Panc1 (cell line): ENCODE measurements at places on chromosomes 13 and 19.

- DNase-seq = no peak
These were observed 78.6 kb downstream of the CDADC1 start for GRCh38 chr13:49326222-49326917.

GRCh38 chr13:91618315-91618714, 219.9 kb downstream of the GPC5 start:
- no peak for DNase-seq

DNA sequence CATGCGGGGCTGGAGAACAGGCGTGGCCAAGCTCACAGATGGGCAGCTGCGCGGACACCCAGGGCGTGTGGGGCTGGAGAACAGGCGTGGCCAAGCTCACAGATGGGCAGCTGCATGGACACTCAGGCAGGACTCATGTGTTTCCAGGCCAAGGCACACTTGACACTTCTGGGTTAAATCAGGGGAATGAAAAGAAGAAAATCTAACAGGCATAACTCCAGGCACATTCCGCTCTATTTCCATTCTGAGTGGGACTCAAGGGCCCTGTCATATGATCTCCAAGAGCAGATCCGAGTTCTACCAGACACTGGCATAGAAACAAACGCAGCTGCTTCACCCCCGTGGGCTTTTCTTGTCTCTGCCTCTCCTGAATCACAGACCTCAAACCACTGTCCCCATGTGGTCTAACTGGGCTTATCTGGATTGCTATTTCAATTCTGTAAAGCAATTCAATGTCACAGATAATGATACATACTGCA, 17.4 kb upstream of the C13orf46 start:
- DNase-seq = no peak

GRCh38 chr13:105914291-105915036, 621.0 kb downstream of the EFNB2 start:
- no peak for DNase-seq

- DNase-seq = no peak
These were observed 418.4 kb downstream of the EFNB2 start for GRCh38 chr13:106117035-106117434.

DNA sequence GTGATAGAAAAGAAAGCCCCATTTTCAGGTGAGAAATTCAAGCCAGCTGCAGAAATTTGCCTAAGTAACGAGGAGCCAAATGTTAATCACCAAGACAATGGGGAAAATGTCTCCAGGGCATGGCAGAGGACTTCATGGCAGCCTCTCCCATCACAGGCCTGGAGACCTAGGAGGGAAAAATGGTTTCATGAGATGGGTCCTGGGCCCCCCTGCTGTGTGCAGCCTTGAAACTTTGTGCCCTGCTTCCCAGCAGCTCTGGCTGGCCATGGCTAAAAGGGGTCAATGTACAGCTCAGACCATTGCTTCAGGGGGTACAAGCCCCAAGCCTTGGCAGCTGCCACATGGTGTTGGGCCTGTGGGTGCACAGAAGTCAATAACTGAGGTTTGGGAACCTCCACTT, 9.9 kb downstream of the N4BP2L1 start:
- DNase-seq = no peak

GRCh38 chr13:98445340-98446233, 131.3 kb downstream of the STK24 start:
- no peak for DNase-seq

GRCh38 chr13:111484141-111484925, 163.9 kb downstream of the TEX29 start:
- no peak for DNase-seq

DNA sequence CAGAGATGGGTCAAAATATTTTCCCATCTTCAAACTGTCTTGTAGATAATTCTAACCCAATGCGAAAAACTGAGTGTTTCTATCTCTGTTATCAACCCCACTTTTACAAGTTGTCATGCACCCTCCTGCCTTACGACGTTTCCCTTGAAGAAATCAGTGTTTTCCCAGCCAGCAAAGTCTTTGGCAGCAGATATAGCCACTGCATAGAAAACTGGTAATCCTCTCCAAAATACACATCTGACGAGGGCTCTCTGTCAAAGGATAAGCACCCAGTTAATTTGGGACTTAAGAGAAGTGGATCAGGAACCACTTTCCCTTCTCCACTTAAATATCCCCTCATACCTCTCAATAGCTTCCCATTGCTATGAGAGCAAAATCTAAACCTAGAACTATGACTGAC, 351.9 kb upstream of the MIR17HG start:
- no peak for DNase-seq

DNA sequence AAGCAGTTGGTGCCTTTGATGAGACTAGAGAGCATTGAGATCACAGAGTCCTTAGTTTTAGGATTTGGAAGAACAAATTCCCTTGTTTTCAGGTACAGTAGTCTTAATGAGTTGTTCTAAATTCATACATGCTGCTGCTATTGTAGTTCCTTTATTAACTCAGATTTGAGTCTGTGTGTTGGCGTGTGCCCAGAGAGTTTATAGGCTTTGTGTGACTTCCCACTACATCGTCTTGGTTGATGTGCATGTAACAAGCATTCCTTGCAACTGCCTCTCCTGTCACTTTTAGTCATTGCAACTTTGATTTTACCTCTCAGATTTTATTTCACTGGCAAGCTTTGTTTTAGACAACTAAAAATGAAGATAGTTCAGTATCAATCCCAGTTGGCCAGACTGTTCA, 135.5 kb downstream of the ZAR1L start:
- DNase-seq = no peak

DNA sequence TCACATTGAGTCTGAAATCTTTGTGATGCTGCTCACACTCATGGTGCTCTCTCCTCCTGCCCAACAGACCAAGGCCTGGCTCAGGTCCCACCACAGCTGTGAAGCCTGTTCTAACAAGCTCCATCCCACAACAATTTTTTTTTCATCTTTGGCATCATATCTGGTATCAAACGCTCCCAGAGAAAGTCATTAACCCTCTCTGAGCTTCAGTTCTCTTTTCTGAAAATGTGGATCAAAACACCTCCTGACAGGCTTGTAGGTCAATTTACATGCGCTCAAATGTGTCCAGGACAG, 224.4 kb downstream of the LACC1 start:
- no peak for DNase-seq

- no peak for DNase-seq
These were observed 16.0 kb downstream of the ILF3 start for GRCh38 chr19:10670182-10670581.

GRCh38 chr19:47280183-47280797, 5.6 kb downstream of the INAFM1 start:
- no peak for DNase-seq

GRCh38 chr13:113914333-113915011, 50.6 kb upstream of the GAS6 start:
- DNase-seq = no peak

DNA sequence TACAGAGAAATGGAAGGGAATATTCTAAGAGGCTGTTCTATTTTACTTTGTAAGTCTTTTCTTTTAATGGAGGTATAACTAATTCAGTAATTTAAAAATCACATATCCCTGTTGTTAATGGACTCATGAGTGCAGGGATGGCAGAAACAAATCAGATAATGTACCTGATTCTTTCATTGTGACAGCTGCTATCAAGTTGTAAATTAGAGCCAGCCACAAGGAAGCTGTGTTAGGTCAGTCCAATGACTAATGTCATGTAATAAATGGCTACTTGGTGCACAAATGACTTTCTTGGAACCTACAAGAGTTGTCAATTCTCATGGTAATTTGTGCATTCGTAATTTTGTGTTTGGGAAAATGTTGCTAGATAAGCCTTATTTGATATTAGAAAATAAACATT, 446.4 kb downstream of the DCT start:
- DNase-seq = no peak

DNA sequence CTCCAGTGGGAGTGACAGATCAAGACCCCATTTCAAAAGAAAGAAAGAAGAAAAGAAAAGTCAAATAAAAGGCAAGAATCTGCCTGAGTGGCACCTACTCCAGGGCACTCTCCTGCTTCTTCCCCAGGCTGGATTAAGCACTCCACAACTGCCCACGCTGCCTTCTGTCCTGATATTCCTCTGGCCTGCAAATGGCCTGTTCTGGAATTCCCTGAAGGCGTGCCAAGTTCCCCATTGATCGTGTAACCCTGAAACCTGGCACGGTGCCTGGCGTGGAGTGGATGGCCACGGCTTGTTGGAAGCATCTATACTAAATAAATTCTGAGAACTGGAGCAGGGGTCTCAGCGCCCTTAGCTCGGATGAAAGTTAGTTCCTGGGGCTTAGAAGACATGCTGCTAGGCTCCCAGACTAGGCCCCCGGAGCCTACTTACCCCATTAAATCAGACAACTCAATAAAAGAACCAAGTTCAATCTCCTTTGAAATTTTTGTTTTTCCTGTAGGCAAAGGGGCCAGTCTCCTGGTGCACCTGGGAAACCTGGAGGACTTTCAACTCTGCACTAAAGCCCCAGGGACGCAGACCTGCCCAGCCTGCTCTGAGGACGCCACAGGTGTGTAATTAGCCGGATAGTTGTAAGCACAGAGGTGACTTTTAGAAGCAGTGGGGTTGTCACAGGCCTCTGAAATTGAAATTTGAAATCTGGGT, 21.9 kb downstream of the ANKRD27 start:
- DNase-seq = no peak

DNA sequence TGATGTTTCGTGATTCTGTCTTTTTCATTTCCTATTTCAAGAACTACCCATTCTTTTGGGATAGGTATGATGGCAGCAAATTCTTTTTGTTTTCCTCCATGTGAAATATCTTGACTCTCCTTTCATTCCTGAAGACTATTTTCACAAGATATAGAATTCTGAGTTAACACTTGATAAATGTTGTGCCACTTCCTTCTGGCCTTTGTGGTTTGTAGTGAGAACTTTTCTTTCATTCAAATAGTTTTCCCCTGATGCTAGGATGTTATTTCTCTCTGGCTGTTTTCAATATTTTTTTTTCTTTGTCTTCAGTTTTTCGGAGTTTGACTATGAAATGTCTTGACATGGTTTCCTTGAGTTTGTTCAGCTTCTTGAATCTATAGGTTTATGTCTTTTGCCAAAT, 8.3 kb upstream of the TUBGCP3 start:
- DNase-seq = no peak

- peak; percentile 32 for DNase-seq
These were observed 80.0 kb upstream of the GPR183 start for GRCh38 chr13:99386911-99387788.

DNA sequence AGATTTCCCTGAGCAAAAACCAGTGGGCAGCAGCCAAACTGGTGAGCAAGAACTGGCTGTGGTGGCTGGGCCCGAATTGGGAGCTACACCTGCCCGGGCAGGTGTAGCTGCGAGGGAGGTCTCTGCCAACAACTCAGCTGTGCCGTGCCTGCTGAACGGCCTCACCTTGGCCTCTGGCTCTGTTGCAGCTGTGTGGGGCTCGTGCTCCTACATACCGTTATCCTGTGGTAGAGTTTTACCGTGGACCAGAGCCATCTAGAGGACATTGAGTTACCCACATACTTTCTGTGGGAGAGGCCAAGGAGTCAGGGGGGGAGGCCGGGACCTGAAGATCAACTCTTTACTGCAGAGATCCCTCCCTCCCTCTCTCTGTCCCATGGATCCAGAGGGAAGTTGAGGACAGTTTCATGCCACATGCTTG, 113.2 kb downstream of the TM9SF2 start:
- DNase-seq = no peak

- DNase-seq = no peak
These were observed at the start of gene CEACAM18 for GRCh38 chr19:51478381-51479234. TSS of gene CEACAM18 (plus strand) at chr19:51478539.

DNA sequence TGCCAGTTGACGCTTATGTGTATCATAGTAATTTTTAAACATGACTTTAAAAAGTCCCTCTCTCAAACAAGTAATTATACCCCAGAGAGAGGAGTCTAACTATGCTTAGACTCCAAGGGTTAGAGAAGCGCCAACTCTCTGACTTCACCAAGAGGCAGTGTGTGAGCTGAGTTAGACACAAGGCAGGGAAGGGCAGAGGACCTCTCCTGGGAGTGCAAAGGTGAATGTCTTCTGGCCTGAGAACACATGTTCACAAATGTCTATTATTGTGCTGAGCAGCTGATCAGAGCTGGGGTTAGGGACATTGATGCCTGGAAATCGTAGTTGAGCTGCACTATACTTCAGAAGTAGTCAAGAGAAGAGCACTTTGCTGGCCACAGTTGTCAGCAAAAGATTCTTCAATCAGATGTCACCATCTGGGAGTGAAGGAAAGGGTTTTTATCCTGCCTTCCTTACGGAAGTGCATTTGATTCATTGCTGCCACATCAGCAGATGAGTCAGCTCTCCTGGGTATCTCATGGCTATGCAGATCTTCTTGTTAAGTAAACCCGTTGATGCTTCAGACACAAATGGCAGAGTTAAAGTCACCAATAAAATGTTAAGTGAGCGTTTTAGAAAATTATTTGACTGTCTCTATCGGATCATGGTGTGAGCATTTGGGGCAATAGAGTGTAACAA, 283.2 kb upstream of the ARGLU1 start:
- DNase-seq = no peak

GRCh38 chr19:5364674-5365073, 24.1 kb upstream of the PTPRS start:
- DNase-seq = no peak

GRCh38 chr13:106942563-106942962, 374.6 kb upstream of the ARGLU1 start:
- no peak for DNase-seq

DNA sequence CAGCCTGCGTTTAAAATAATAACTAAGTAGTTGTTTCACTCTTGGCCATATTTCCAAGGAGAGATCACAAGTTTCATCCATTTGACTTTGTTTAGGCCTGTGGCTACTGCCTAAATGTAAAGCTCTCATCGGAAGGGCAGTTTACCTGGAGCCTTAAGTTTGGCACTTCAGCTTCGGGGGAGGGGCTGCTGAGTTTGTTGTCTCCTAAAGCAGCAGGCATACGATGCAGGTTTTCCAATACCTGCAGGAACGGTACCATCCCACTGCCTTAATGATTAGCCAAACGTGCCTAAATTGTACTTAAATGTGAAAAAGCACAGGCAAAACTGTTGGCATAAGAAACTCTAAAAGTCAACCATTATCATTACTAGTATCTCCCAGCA, 63.1 kb downstream of the CRYL1 start:
- DNase-seq = no peak

DNA sequence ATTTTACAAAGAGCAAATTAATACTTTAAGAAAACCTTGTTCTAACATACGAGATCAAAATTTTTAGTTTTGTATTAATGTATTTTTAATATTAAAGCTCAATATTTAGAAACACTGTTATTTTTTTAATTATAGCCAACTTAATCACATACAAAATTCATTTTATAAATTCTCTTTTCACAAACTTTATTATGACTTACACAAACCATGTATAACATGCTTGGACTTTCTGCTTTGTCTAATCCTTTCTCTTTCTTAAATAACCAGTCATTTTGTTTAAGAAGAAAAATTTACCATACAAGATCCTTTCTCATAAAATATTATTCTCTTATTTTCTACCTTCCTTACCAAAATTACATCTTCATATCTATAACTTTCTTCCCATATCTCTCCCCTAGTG, 62.2 kb downstream of the CYSLTR2 start:
- no peak for DNase-seq

GRCh38 chr13:80654638-80655249, 313.8 kb upstream of the SPRY2 start:
- no peak for DNase-seq

DNA sequence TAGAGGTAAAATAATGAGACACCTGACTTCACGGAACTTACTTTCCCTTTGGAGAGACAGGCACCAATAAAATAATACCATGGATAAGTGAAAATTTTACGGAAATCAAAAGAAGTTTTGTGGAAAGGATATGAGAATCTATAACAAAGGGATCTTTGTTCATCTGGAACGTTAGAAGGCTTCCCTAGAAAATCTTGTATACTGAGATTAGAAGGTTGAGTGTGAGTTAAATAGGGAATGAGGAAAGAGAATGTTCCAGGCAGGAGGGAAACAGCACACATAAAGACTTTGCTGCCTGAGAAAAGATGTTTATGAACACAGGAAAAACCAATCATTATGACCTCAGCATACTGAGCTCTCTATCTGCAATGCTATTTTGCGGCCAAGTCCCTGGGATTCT, 19.6 kb upstream of the RAP2A start:
- no peak for DNase-seq
